Osteoblast (primary cell): ENCODE measurements at places on chromosomes 2 and 18. TPM values are rescaled to one million over a fixed set of nuclear protein-coding genes. Genes with fewer than 3 reads are reported as not detected.

DNA sequence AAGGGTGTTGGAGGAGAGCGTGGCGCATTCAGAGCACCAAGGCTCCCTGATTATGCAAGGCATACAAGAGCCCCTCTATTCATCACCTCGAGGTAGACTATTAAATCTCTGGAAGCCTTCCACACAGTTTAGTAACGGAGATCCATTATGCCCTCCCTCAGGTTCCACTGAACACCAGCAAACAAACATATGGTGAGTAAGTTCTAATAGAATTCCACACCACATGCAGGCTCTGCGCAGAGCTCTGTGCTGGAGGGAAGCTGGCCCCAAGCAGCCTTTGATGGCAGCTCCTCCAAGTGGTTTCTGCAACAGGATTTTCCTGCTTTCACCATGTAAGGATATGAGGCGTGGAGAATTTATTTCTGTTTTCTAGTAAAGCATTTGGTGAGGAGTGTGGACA lies 238.6 kb downstream of the C1D start:
- H3K27ac ChIP-seq: no peak overlapping the region
- H3K36me3 ChIP-seq: no peaks in the 10 kb centered on the region
- H3K27me3 ChIP-seq: no peaks in the 10 kb centered on the region
- DNase-seq: no peak
- H3K4me1 ChIP-seq: peaks cover 5% of the 10 kb centered on the region
- no peak overlapping the region for H3K4me3 ChIP-seq

GRCh38 chr2:42296226-42296625 lies 64.8 kb downstream of the COX7A2L start:
- no peaks in the 10 kb centered on the region for H3K27me3 ChIP-seq
- no peak overlapping the region for H3K27ac ChIP-seq
- H3K36me3 ChIP-seq: peaks cover 46% of the 10 kb centered on the region
- no peak overlapping the region for H3K4me3 ChIP-seq
- peaks cover 15% of the 10 kb centered on the region for H3K4me1 ChIP-seq

DNA sequence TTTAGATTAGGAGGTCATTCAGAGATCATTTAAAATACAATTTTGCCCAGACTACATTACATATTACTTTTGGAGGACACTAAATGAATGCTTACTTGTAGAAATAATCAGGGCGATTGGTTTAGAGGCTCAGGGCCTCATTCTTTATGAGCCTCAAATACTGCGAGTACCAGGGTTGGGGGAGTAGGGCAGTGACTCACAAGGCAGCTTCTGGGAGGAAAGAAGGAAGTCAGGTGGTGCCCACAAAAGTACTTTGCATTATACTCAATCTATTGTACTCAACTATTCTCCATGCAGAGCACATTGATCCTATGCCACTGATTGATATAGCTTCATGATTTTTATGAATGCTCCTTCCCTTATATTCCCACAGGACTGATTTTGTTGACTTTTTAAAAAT lies 166.9 kb downstream of the SOCS6 start:
- H3K4me1 ChIP-seq: no peaks in the 10 kb centered on the region
- H3K36me3 ChIP-seq: no peaks in the 10 kb centered on the region
- no peak overlapping the region for H3K4me3 ChIP-seq
- no peak for DNase-seq

GRCh38 chr2:28640908-28641300 lies 110.7 kb upstream of the PPP1CB start:
- no peaks in the 10 kb centered on the region for H3K36me3 ChIP-seq
- no peak for DNase-seq
- H3K27ac ChIP-seq: no peak overlapping the region

DNA sequence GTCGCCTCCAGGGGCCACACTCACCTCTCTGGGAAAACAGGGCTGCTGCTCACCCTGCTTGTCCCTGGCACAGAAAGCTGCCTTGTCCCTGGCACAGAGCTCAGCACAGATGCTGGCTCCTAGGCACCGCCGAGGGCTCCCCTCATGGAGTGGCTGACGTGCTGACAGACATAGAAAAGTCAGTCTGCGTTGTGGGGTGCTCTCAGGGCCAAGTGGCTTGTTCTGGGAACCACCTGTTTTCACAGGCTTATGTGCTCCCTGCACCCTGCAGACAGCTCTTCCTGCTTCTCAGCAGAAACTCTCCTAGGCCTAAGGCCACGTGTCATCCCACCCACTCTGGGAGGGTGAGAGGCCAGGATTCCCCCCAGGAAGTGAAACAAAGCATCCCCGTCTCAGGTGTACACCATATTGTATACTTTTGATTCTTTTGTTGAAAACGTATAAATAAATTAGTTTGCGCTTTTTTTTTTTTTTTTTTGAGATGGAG lies 84.7 kb upstream of the TMEM200C start:
- no peaks in the 10 kb centered on the region for H3K27me3 ChIP-seq
- no peak overlapping the region for H3K4me3 ChIP-seq
- H3K27ac ChIP-seq: no peak overlapping the region
- no peak for DNase-seq
- no peaks in the 10 kb centered on the region for H3K36me3 ChIP-seq

GRCh38 chr2:238009563-238009962 lies 42.7 kb downstream of the UBE2F start:
- H3K36me3 ChIP-seq: no peaks in the 10 kb centered on the region
- H3K27me3 ChIP-seq: no peaks in the 10 kb centered on the region
- H3K4me3 ChIP-seq: no peak overlapping the region
- no peak overlapping the region for H3K27ac ChIP-seq

- H3K4me1 ChIP-seq: no peaks in the 10 kb centered on the region
- no peak overlapping the region for H3K27ac ChIP-seq
- H3K4me3 ChIP-seq: no peak overlapping the region
- no peaks in the 10 kb centered on the region for H3K36me3 ChIP-seq
- no peaks in the 10 kb centered on the region for H3K27me3 ChIP-seq
These were observed 457.3 kb downstream of the XIRP2 start for GRCh38 chr2:167345559-167345958.

- no peak overlapping the region for H3K27ac ChIP-seq
- DNase-seq: peak; percentile 62
- H3K27me3 ChIP-seq: peaks cover 12% of the 10 kb centered on the region
- H3K36me3 ChIP-seq: no peaks in the 10 kb centered on the region
- H3K4me1 ChIP-seq: peaks cover 14% of the 10 kb centered on the region
These were observed 775 bp downstream of the RNF125 start for GRCh38 chr18:32019251-32019948.

DNA sequence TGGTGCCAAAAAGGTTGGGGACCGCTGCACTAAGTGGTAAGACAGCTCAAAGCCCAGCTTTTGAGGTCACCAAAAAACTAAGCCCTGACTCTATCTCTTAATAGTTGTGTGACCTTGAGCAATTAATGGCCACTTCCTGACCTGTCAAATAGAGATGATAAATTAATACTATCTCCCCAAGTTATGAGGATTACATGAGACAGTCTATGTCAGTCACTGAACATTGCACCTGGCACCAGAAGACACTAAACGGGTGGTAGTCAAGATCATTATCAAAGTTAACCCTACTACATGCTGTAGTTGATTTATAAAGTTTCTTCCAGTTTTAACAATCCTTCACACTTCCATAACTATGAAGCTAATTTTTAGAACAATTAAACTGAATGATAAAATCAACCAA lies 36.5 kb downstream of the STPG4 start:
- no peaks in the 10 kb centered on the region for H3K27me3 ChIP-seq
- peak overlapping the region; percentile 56 for H3K27ac ChIP-seq
- DNase-seq: no peak
- no peaks in the 10 kb centered on the region for H3K36me3 ChIP-seq
- peaks cover 26% of the 10 kb centered on the region for H3K4me1 ChIP-seq
- no peak overlapping the region for H3K4me3 ChIP-seq

GRCh38 chr18:7789856-7790552 lies 222.9 kb downstream of the PTPRM start:
- no peaks in the 10 kb centered on the region for H3K27me3 ChIP-seq
- no peaks in the 10 kb centered on the region for H3K36me3 ChIP-seq
- H3K4me1 ChIP-seq: no peaks in the 10 kb centered on the region
- no peak overlapping the region for H3K27ac ChIP-seq
- peak; percentile 3 for DNase-seq

PSTPIP2 gene
- 5.8 and 6.8 TPM in 2 replicates for total RNA-seq

CRACDL gene
- not detected in 2 replicates for total RNA-seq

GALNT5 gene
- 56.5 and 75.7 TPM in 2 replicates for total RNA-seq

DNA sequence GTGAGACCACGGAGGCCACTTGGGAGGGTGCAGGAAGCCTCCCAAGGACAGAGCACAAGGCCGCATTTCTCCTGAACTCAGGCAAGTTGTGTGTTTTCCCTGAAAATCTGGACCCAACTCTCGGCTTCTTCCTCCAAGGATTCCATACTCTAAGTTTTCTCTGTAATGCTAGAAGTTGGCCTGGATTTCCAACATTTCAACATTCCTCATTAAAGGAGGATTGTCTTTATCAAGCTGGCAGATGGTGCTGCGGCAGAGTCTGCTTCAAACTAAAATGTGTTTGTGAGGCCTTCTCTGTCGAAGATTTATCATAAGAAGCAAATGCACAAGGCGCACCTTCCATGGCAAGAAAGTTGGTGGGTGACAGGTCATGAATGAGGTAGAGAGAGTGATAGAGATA lies 94.4 kb upstream of the SATB2 start:
- no peak overlapping the region for H3K27ac ChIP-seq
- no peak overlapping the region for H3K4me3 ChIP-seq
- no peak for DNase-seq
- H3K36me3 ChIP-seq: no peaks in the 10 kb centered on the region
- no peaks in the 10 kb centered on the region for H3K4me1 ChIP-seq

DNA sequence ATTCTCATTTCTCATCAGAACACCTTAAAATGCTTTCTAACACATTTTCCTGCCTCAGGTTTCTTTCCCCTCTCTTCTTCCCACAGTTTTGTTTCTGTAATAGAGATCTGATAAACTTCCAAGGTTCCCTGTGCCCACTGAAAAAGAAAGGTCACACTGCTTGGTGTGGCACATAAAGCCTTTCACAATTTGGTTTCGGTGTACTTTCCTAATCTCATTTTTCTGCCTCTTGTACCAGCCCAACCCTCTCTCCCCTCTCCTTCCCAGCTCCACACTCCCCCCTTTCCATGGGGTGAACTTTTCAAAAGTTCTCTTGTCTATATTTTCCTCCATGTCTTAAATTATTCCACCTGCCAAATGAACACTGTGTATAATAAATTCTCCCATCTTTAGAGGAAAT lies 7.2 kb downstream of the EIF2AK3 start:
- peaks cover 5% of the 10 kb centered on the region for H3K4me1 ChIP-seq
- DNase-seq: no peak
- H3K4me3 ChIP-seq: no peak overlapping the region
- no peaks in the 10 kb centered on the region for H3K36me3 ChIP-seq
- H3K27me3 ChIP-seq: no peaks in the 10 kb centered on the region

DNA sequence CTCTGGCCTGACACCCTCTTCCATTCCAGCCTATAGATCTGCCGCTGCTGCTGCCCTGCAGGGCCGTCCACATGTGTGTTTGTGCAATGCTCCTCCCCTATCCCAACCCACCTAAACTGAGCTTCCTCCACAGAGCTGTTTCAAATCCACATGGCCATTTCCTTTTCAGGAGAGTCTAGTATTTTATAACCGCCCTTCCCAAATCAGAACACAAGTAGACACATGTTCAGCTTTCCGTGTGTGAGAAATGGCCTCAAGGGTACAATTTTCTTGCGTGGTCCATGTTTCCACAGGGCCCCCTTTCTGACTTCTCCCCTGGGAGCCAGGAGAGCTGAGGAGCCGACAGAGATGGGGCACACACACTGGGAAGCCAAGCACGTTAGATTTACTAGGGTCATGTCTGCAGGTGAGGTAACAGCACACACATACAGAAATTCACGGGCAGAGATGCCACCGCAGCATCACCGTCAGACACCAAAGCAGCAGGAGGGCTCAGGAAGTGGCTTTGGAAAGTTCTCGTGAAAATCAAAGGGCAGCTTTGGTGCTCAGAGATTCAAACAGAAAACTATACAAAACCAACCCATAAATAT lies 102.9 kb upstream of the TGFA start:
- H3K36me3 ChIP-seq: no peaks in the 10 kb centered on the region
- H3K27me3 ChIP-seq: peaks cover 32% of the 10 kb centered on the region
- H3K4me3 ChIP-seq: no peak overlapping the region
- H3K4me1 ChIP-seq: no peaks in the 10 kb centered on the region
- no peak overlapping the region for H3K27ac ChIP-seq

DNA sequence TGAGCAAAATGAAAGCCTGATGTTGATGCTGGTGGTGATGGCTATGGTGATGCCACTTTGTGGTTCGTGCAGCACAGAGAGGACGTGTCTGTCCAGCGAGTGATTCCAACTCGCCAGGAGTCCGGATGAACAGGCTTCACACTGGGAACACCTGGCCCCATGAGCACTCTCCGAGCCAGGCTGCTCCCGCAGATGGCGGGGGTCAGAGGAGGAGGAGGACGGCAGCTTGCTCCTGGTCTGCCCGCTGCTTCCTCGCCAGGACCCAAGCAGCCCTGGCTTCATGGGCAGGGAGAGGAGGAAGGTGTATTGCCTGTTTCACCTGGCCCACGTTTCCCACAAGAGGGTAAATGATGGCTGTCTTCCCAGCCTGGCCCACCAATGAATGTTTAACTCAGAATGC lies 121.6 kb downstream of the MTCL1 start:
- H3K36me3 ChIP-seq: peaks cover 44% of the 10 kb centered on the region
- H3K4me3 ChIP-seq: no peak overlapping the region
- no peak overlapping the region for H3K27ac ChIP-seq
- no peak for DNase-seq
- no peaks in the 10 kb centered on the region for H3K27me3 ChIP-seq

GRCh38 chr2:145166731-145167302 lies 646.9 kb upstream of the ZEB2 start:
- H3K4me3 ChIP-seq: no peak overlapping the region
- H3K36me3 ChIP-seq: no peaks in the 10 kb centered on the region
- no peak for DNase-seq
- H3K4me1 ChIP-seq: no peaks in the 10 kb centered on the region
- H3K27me3 ChIP-seq: no peaks in the 10 kb centered on the region

DNA sequence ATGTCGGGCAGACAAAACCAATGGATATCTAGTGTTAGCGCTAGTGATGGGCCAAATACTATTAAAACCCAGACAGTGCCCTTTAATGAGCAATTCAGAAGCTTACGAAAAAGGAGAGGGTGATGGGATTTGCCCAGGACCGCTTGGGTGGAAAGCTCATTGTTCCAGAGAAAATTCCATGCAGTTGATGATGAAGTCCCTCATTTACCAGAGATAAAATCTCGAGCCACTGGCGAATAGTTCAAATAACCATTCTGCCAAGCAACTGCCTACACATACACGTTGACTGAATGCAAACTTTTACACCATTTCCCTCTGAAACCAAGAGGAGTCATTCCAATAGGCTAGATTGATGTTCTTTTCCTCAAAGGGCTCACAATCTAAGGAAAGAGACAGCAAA lies 73.6 kb upstream of the ARL4C start:
- DNase-seq: no peak
- no peaks in the 10 kb centered on the region for H3K4me1 ChIP-seq
- no peaks in the 10 kb centered on the region for H3K36me3 ChIP-seq
- no peak overlapping the region for H3K27ac ChIP-seq
- peaks cover 3% of the 10 kb centered on the region for H3K27me3 ChIP-seq

POU3F3 gene
- total RNA-seq: under 0.01 TPM in 1 of 2 replicates, not detected in the other

DNA sequence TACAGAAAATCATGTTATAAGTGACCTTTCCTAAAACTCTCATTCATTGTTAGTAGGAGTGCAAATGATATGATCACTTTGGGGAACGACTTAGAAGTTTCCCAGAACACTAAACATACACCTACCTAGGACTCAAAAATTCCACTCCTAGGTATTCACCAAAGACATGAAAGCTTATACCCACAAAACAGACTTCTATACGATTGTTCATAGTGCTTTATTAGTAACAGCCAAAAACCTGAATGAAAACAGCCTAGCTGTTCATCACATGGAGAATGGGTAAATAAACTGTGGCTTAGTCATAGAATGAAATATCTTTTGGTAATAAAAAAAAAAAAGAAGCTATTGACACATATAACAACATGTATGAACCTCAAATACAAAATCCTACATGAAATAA lies 8.8 kb downstream of the NOL10 start:
- H3K27me3 ChIP-seq: no peaks in the 10 kb centered on the region
- H3K27ac ChIP-seq: no peak overlapping the region
- no peaks in the 10 kb centered on the region for H3K4me1 ChIP-seq
- H3K4me3 ChIP-seq: no peak overlapping the region
- DNase-seq: no peak
- H3K36me3 ChIP-seq: peaks cover 24% of the 10 kb centered on the region
